ENCODE measurements at places on chromosomes 1 and 21.

GRCh38 chr1:57968321-57968720 is 544.5 kb upstream of the DAB1 start:
- H3K27ac ChIP-seq: no peak overlapping the region
- H3K36me3 ChIP-seq: no peaks in the 10 kb centered on the region
- H3K4me3 ChIP-seq: no peak overlapping the region
- no peak for DNase-seq
- no peaks in the 10 kb centered on the region for H3K27me3 ChIP-seq

GRCh38 chr1:230067871-230068620 is 1.0 kb downstream of the GALNT2 start:
- no peaks in the 10 kb centered on the region for H3K27me3 ChIP-seq
- peak overlapping the region; percentile 88 for H3K4me3 ChIP-seq
- H3K27ac ChIP-seq: peak overlapping the region; percentile 83
- H3K4me1 ChIP-seq: peaks cover 55% of the 10 kb centered on the region
- H3K36me3 ChIP-seq: peaks cover 4% of the 10 kb centered on the region

DNA sequence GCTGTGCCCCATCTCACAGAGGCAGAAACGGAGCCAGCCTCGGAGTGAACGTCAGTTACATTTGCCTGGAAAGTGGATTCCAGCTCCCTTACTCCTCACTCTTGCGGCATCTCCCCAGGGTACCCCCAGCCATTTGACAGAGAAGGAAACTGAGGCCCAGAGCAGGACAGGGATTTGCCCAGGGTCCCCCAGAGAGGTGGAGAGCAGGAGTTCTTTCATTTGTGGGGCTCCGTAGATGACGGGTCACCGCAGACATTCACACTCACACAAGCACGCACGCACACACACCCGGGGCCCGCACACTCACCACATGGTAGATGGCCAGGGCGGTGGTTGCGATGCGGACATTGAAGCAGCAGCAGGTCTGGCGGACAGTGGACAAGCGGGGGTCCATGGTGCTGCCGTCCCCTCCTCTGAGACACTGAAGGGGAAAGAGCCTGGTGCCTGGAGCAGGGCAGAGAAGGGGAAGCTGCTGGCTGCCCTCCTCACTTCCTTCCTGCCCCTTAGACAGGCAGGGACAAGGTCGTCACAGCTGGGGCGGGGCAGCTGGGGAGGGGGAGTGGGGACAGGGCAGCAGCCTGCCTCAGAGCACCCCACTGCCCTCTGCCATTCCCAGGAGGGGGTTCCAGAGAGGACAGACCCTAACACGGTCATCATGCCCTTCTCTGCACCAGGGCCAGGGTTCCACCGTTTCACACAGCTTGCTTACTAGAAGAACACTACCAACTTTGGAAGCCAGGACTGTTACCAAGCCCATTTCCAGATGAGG is at the start of gene LAPTM5:
TSS of gene LAPTM5 (minus strand) at position 423 of the 769 bp plus-strand sequence. CDS start at position 394, 29 bp downstream.
- no peaks in the 10 kb centered on the region for H3K27me3 ChIP-seq
- DNase-seq: peak; percentile 70
- peak within 1 kb of the TSS; percentile 98 for H3K4me3 ChIP-seq
- H3K36me3 ChIP-seq: peaks cover 21% of the 10 kb centered on the region
- H3K4me1 ChIP-seq: peaks cover 76% of the 10 kb centered on the region

DNA sequence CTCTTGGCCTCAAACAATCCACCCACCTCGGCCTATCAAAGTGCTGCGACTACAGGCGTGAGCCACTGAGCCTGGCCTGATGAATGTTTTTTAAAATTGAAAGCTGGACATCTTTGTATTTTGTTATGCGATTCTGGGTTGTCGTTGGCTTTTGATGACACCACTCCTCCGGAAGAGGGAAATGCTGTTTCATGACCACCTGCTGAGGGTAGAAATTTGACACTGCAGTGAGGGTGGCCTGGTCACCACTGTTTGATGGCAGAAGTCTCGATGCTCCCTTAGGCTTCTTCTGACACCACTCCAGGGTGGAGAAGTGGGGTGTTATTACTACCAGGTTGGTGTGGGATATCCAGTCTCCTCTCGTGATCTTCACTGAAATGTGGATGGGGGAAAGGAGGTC is 357.2 kb downstream of the RGS7 start:
- peaks cover 2% of the 10 kb centered on the region for H3K27me3 ChIP-seq
- no peaks in the 10 kb centered on the region for H3K36me3 ChIP-seq
- no peak for DNase-seq
- no peak overlapping the region for H3K4me3 ChIP-seq
- H3K4me1 ChIP-seq: no peaks in the 10 kb centered on the region

GRCh38 chr1:93426181-93426580 is 21.7 kb upstream of the FNBP1L start:
- H3K27me3 ChIP-seq: peaks cover 2% of the 10 kb centered on the region
- no peak for DNase-seq
- no peaks in the 10 kb centered on the region for H3K4me1 ChIP-seq
- no peak overlapping the region for H3K4me3 ChIP-seq
- no peak overlapping the region for H3K27ac ChIP-seq
- H3K36me3 ChIP-seq: no peaks in the 10 kb centered on the region

DNA sequence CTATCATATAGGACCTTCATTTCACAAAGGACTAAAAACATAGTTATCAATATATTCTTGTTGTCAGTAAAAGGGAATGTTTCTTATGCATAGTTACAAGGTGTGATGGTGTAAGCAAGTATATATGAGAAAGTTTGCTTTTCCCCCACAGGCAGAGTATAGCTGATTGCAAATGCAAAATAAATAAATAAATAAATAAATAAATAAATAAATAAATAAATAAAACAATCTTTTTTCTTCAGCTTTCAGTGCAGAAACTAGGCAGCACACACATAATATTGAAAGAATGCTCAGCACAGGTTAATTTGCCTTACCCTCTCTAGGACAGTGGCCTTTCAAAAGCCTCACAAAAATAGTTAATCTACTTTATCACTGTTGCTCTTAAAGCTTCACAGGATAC is 138.8 kb downstream of the BRINP3 start:
- no peak overlapping the region for H3K4me3 ChIP-seq
- no peaks in the 10 kb centered on the region for H3K27me3 ChIP-seq

DNA sequence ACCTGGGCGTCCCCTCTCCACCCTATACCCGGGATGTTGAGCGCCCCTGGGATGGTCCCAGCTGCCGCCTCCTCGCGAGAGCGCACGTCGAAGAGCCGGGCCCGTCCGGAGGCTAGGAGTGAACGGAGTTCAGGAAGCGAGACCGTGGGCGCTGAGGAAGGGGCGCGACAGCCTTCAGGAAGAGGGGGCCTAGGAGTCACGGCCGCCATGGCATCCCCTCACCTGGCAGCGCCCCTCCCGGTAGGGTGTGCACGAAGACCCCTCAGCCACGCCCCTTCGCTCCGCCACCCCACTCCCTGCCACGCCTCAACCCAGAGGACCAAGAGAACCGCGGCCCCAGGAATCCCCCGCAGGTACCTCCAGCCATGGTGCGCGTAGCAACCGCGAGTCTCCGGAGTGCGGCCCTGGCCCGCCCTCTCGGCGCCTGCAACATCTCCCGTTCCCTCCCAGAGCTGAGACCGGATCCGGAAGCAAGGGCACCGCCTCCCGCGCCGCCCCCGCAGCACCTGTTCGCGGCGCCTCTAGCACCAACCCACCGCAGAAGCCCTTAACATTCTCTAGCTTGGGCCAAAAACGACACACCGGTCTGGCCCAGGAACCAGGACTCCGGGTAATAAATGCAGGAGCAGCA is at the start of gene TSTD1:
TSS of gene TSTD1 (minus strand) at position 442 of the 631 bp plus-strand sequence. CDS start at position 367, 75 bp downstream.
- H3K4me3 ChIP-seq: peak within 1 kb of the TSS; percentile 88
- DNase-seq: peak; percentile 92
- H3K27me3 ChIP-seq: no peaks in the 10 kb centered on the region
- peak within 1 kb of the TSS; percentile 77 for H3K27ac ChIP-seq

- no peak for DNase-seq
- H3K4me1 ChIP-seq: no peaks in the 10 kb centered on the region
- H3K4me3 ChIP-seq: no peak overlapping the region
- H3K27me3 ChIP-seq: peaks cover 15% of the 10 kb centered on the region
Observed at GRCh38 chr1:94259635-94260289, 22.4 kb upstream of the ARHGAP29 start.

- peaks cover 7% of the 10 kb centered on the region for H3K27me3 ChIP-seq
- H3K4me1 ChIP-seq: no peaks in the 10 kb centered on the region
- H3K36me3 ChIP-seq: no peaks in the 10 kb centered on the region
- no peak overlapping the region for H3K4me3 ChIP-seq
- no peak for DNase-seq
Observed at GRCh38 chr1:33609739-33610138, 137.3 kb downstream of the ZSCAN20 start.

DNA sequence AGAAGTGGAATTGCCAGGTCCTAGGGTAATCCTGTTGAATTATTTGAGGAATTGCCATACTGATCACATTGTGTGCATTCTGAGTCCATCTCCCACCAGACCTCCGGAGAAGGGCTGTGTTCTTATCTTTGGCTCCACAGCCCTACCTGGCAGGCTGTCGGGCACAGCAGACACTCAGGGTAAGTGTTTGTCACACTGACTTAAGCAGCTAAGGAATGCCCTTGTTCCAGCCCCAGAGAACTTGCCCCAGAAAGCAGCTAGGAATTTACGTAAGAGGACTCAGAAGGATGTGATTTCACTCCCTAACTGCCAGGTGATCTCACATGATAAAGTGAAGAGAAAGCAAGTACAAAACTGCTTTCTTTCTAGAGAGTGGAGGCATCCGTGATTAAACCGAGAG is 21.0 kb downstream of the VASH2 start:
- no peaks in the 10 kb centered on the region for H3K36me3 ChIP-seq
- H3K4me1 ChIP-seq: no peaks in the 10 kb centered on the region
- no peak overlapping the region for H3K4me3 ChIP-seq
- no peak for DNase-seq
- no peak overlapping the region for H3K27ac ChIP-seq

Measured in activated naive CD4-positive, alpha-beta T cell treated with anti-CD3 and anti-CD28 coated beads for 36 hours (primary cell).